NCI-H524 treated with DMSO at 0.1 percent for 48 hours (cell line): ENCODE measurements at places on chromosomes 5 and 9.

DNA sequence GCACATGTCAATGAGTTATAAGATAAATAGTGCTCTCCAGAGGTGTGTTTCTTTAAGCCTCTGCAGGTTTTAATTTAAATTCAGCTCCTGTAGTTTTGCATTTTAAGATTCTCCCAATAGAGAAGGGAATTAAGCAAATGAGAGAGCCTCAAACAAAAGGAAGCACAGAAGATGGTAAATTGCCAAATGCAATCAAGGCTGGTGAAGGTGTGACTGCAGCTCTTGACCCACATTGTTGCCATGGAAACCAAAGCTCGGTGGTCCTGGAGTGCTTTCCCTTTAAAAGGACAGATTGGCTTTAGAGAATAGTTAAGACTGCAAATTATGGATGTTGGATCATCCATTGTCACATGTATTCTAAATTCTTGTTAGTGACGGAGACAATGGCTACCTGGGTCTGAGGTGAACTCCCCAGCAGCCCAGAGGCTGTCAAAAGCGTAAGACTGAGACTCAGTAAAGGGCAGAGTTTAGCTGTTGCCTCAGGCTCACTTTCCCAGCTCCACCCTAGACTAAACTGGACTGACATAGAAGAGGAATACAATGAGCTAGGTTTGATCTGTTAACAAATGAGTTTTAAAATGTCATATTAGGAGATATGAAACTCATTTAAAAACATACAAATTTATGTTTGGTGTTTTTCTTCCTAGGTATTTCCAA lies 12.3 kb downstream of the GAPT start:
- no peak for DNase-seq

- DNase-seq = no peak
These were observed 121.3 kb downstream of the ADAMTS2 start for GRCh38 chr5:179223961-179224360.

DNA sequence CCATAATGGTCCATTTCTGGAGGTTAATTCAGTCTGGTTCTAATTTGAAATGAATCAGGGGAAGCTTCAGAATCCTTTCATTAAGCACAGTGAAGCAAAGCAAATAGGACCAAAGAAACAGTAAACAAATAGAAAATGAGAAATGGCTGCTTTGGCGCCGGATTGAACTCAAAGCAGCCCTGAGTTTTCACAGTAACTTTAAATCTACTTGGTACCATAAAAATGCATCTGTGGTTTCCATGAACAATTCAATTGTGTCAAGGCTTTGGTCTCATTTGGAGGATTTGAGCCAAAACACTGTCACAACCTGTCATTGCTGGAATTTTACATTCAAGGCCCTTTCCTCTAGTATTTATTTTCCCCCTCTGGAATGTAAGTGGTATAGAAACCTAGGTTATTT lies 25.9 kb upstream of the DAPK1 start:
- DNase-seq = no peak

GRCh38 chr9:87160148-87161102 lies 213.1 kb upstream of the GAS1 start:
- DNase-seq = no peak

DNA sequence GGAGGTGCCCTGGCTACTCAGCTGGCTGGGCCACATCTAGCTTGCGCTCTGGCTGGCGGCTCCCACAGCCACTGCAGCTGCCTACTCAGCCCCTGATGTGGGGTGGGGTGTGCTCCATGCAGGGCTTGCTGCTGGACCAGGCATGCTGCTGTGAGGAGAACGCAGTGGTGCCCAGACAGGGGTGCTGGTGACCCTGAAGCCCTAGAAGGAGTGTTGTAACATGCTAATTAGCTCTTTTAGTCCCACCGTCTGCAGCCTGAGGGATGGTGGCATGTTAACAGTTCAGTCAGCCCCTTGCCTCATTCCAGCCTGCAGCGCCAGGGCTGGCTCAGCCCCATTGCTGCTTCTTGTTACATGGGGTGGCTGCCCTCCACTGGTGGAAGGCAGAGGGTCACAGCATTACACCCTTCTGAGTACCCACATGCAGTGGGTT lies 642.3 kb downstream of the DMRTA1 start:
- DNase-seq = no peak
